ENCODE measurements at places on chromosomes 12 and 14.

DNA sequence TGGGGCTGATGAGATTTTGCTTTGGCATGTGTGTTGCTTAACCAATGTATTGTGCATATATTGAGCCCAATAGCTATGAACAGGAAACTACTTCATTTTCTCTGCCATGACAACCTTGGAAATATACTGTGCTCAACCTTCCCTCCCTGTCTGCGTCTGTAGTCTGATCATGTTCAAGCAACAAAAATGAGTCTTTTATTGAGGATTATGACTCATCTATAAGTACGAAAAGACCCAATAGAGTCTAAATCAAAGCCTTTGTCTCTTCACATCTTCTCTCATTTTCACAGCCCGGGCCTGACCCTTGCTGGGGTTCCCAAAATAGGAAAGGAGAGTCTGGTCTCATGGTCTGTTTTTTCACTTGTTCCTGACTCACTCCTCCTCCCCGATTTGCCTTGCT, 158.2 kb downstream of the CAND1 start:
- no peak for DNase-seq

DNA sequence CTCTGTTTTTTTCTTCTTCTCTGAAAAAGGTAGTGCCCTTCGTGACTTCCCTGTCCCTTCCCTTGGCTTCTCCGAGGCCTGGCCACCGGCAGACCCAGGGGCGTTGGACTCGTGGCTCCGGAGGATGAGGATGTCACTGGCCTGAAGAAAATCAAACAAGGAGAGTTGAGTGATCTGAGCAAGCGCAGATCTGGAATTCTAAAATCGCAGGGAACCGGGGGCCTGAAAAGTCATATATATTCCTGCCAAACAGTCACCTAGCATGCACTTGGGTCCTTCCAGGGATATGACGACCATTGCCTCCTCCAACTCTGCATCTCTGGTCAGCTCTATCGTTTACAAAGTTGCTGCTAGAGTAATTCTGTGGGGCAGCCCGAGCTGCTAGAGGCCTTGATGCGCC, 5.2 kb upstream of the PNMA1 start:
- DNase-seq, result no peak

- no peak for DNase-seq
Observed at GRCh38 chr12:131893605-131894312, 663 bp upstream of the ULK1 start.

GRCh38 chr14:56659378-56659777, 79.8 kb downstream of the TMEM260 start:
- DNase-seq, result no peak

GRCh38 chr14:75522224-75522982, at the start of gene BATF:
TSS of gene BATF (plus strand) at chr14:75522469. CDS start at chr14:75522683, 214 bp downstream.
- peak; percentile 83 for DNase-seq

DNA sequence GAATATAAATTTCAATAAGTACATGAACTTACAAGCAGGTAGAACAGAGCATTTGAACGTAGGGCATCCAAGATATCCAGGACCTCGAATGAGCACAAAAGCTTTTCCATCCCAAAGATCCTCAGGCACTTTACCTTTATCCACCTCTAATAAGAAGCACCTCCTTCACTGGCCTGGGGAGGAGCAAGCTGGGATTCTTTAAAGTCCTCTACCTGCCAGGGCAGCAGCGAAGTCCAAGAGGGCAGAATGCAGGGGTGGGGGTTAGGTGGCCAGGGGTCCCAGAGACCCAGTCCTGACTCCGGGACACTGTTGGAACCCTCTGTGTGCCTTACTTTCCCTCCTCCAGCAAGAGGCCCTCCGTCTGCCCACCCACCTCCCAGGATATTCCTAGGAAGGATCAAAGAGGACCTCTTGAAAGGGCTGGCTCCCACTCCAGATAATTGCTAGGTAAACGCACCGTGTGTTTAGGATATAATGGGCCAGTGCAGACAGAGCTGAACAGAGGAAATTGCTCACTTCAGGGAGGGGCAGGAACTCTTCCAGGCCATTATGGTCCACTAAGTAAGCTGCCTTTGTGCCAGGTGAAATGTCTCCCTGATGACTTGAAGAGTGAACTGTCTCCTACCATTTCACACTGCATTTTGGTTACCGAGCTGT, 68.1 kb downstream of the TTC9 start:
- DNase-seq, result no peak

DNA sequence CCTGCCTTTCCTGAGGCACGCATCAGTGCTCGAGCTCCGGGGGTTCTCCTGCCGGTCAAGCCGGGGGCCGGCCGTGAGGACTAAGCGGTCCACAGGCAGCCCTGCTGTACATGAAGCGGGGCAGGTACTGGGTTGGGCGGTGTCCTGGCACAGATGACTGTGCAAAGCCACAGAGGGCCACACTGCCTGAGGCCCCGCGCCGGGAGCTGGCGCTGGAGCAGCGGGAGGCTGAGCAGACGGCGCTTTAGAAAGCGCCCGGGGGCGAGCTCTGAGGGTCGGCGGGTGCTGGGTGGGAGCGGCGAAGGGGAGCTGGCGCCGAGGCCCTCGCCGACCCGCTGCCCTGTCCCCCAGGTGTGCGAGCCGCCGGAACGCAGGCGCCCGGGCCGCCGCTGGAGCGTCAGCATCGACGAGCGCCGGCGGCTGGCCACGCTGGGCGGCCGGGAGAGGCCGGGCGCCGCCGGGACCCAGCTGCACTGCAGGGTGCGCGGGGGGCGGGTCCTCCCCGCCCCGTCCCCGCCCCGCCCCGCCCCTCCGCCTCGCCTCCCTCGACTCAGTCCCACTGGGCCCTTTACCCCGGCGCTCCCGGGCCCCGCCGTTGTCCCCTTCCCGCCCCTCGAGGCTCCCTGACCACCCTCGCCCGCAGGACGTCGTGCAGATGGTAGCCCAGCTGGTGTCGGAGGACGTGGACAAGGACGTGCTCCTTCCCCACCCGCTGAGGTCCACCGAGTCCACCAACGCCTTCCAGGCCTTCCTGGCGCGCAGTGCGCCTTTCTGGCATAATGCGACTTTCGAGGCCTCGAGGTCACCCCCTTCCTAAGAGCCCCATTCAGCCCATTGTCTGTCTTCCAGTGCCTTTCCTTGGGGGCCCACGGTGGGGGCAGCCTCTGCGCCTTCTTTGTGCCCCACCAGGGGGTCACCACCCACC, 8.3 kb upstream of the MTA1 start:
- peak; percentile 55 for DNase-seq

DNA sequence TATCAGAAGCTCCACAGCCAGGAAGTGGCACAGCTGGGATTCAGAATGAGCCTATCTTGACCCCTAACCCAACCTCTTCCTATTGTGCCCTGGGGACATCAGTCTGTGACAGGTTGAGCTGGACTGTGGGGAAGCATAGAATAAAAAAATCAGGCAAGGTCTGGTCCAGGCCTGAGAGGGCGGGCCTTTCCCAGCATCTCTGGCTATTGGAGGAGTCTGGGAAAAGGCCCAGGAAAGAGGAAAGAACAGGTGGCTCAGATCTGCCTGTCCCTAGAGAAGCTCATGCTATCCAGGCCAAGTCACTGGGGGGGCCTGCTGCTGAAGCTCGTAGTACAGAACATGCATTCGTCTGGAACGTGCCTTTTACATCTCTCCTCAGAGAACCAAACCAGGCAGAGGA, 100.5 kb downstream of the PPM1H start:
- no peak for DNase-seq

- no peak for DNase-seq
Observed at GRCh38 chr12:124517260-124518050, 50.0 kb downstream of the NCOR2 start.

- peak; percentile 89 for DNase-seq
Observed at GRCh38 chr12:3042394-3042793, 34.8 kb upstream of the TSPAN9 start.

GRCh38 chr12:40314927-40315326, 90.1 kb downstream of the LRRK2 start:
- DNase-seq, result peak; percentile 37

GRCh38 chr12:30598889-30599288, 96.8 kb downstream of the IPO8 start:
- no peak for DNase-seq

- DNase-seq, result no peak
Observed at GRCh38 chr12:67827820-67828383, 161.3 kb upstream of the IFNG-AS1 start.

- DNase-seq, result no peak
Observed at GRCh38 chr14:53957739-53958138, 1.1 kb upstream of the BMP4 start.

DNA sequence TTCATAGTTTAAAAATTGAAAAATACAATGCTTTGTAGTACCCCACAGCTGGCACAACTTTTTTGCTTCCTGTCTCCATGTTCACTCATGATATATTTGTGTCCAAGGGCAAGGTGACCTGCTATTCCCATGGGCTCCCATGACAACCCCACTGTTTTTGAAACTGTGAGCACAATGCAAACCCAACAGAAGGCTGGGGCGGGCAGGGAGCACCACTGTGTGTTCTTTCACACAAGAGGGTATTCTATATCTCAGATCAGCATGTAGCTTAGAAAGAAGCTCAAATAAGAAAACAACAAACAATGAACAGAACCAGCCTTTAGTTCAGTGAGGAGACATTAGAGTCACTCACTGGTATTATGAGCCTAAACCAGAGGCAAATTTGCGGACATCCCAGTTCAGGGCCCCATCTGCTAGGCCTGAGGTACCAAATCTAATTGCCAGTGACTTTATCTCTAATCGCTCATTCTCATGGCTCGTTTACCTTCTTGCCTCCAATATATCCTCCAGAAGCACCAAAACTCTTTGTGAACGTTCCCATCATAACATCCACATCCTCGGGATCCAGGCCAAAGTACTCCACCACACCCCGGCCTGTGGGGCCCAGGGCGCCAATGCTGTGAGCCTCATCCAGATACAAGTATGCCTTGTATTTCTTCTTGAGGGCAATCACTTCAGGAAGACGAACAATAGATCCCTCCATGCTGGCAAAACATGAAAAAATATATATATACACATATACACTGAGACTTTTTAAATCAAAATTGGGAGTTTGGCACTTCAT, 56.4 kb upstream of the ISM2 start:
- DNase-seq, result no peak

GRCh38 chr12:6425590-6426531, 18.9 kb upstream of the CD27 start:
- DNase-seq, result peak; percentile 89

- DNase-seq, result no peak
Observed at GRCh38 chr14:52052288-52052943, 16.4 kb downstream of the NID2 start.

- no peak for DNase-seq
Observed at GRCh38 chr12:117732761-117733548, 235.8 kb downstream of the KSR2 start.

GRCh38 chr12:69475237-69475975, 5.2 kb downstream of the FRS2 start:
- no peak for DNase-seq

DNA sequence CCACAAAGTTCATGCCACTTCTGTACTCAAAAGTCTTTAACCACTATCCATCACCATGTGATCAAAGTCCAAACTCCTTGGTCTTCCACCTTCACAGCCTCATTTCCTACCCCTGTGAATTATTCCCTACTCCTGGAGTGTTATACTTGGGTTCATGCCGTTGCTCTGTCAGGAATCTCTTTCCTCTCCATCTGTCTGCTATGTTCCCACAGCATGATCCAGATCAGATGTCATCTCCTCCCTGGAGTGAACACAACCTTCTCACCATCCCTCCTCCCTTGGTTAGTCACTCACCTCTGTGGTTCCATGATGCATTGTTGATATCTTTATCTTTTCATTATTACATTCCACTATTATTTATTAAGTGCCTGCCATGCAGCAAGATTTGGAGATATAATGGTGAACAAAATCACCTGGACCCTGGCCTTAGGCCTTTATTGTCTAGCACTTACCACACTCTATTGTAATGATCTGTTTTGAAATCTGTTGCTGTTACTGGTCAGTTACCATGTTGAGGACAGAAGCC, 22.4 kb downstream of the LACRT start:
- no peak for DNase-seq

GRCh38 chr12:48968467-48968866, 3.1 kb downstream of the WNT10B start:
- DNase-seq, result no peak

DNA sequence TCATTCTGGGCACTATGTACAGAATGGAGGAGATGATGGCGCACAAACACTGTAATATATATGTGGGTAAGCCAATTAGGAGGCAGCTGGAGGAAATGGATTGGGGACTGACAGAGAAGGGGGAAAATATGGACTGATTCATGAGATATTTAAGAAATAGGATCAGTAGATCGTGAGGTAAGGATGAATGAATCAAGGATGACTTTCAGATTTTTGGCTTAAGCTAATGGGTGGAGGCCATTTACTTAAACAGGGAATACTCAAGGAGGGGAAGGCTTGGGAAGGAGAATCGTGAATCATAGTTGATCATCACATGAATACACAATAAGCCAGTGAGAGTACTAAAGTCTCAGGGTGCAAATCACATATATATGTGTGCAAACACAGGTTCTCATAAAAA, 11.2 kb upstream of the GNPNAT1 start:
- no peak for DNase-seq

DNA sequence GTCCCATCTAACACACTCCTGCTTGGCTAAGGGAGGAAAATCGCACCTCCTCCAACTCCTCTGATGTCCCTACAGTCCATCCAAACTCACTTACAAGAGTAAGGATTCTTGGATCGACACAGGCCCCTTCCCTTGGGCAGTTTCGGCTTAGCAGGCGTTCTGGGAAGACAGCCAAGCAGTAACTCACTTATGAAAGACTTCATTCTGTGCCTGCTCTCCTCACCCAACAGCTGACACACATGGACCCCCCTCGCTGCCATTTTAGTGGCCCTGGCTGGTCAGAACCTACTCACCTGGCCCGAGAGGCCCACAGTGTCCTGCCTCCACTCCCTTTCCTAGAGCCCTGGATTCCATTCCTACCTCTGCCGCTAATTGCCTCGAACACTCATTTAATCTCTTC, 52.3 kb upstream of the BCL2L14 start:
- no peak for DNase-seq

- no peak for DNase-seq
Observed at GRCh38 chr12:99444859-99445316, 202.7 kb upstream of the GARIN6 start.

DNA sequence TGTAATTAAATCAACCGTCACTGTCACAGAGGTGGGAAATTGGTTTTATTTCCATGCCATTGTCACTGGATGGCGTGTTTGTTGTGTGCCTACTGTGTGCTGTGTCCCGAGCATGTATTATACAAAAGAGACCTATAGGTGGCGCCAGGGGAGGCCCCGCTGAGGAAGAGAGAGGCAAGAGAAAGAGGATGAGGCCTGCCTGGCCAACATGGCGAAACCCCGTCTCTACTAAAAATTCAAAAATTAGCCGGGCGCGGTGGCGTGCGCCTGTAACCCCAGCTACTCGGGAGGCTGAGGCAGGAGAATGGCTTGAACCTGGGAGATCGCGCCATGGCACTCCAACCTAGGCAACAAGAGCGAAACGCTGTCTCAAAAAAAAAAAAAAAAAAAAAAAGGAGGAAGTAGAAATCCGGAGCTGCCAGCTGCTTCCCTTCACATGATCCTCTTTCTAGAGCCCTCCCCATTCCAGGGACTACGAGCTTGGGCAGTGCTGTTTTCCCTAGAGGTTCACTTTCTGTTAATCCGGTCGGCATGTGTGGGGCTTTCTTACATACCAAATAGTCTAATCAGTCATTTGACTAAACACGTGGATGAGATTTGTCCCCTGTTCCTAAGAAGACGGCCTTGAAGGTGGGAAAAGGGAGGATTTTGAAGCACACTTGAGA, 6.4 kb upstream of the CCDC175 start:
- DNase-seq, result peak; percentile 16

GRCh38 chr14:90642244-90642717, 173.9 kb downstream of the TTC7B start:
- DNase-seq, result no peak

Measured in B cell (primary cell).